ENCODE measurements at places on chromosomes 12 and 14.

DNA sequence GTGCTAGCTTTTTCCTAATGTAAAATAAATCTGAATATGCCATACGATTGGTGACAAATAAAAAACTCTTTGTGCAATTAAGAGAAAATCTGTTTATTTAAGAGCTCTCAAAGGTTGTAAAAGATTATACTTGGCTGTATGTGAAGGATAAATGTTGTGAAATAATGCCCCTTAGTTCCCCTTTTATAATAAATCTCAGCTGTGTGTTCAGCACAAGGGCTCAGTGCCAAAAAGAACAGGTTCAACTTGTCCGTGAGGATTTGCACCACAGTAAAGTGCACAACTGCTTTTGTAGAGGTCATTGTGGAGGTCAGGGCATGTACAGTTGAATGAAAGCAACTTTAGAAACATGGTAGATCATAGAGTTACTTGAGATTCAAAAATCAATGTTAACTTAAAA lies 118.6 kb downstream of the TRMT5 start:
- no peak for DNase-seq

DNA sequence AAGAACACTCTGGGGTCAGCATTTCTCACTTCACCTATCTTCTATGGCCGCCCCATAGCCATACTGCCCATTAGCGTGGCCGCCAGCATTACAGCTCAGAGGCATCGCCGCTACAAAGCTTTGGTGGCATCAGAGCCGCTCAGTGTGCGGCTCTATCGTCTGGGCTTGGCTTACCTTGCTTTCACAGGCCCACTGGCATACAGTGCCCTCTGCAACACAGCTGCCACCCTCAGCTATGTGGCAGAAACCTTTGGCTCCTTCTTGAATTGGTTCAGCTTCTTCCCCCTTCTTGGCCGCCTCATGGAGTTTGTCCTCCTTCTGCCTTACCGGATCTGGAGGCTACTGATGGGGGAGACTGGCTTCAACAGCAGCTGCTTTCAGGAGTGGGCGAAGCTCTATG lies 2.6 kb downstream of the DNAJC22 start:
- DNase-seq = no peak

DNA sequence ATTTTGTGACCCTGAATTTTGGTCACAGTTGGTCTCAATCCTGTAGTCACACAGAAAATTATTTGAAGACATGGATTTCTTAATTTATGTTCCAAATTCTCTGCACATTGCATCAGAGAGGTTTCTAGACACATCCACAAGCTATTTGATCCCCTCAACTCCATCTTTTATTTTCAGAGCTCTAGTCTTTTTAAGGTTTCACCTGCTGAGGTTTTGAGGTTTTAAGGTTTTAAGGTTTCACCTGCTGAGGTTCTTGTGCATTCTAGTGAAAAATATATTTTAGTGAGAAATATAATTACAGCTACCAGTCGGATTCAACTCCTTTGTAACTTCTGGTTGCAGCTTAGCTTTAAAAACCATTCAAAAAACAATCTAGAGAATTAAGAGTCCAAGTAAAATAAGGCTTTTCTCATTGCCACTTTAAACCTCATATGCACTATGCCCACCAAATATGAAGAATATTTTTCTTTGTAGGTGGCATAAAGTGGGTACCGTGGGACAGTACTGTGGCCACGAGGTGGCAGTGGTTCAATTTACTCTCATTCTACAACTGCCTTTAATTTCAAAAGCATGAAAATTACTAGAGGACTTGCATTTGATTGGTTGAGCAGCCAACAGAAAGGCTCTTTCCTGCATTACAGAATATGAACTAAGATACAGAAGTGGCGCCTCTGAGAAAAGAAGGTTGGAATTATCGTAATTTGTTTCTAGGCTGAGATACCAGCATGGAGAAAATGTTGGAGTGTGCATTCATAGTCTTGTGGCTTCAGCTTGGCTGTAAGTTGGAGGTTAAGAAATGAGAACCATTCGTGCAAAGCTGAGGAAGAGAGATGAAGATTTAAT lies 366.5 kb upstream of the OR4E1 start:
- no peak for DNase-seq

GRCh38 chr14:85243321-85243720 lies 286.6 kb upstream of the FLRT2 start:
- DNase-seq = no peak

DNA sequence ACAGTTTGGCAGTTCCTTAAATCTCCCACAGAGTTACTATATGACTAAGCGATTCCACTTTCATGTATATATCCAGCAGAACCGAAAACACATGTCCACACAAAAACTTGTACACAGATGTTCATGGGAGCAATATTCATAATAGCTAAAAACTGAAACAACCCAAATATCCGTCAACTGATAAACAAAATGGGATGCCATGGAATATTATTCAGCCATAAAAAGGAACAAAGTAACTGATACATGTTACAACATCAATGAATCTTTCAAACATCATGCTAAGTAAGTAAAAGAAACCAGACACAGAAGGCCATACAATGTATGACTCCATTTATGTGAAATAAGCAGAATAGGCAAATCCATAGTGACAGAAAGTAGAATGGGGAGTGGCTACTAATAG lies 80.2 kb upstream of the GPHB5 start:
- no peak for DNase-seq

DNA sequence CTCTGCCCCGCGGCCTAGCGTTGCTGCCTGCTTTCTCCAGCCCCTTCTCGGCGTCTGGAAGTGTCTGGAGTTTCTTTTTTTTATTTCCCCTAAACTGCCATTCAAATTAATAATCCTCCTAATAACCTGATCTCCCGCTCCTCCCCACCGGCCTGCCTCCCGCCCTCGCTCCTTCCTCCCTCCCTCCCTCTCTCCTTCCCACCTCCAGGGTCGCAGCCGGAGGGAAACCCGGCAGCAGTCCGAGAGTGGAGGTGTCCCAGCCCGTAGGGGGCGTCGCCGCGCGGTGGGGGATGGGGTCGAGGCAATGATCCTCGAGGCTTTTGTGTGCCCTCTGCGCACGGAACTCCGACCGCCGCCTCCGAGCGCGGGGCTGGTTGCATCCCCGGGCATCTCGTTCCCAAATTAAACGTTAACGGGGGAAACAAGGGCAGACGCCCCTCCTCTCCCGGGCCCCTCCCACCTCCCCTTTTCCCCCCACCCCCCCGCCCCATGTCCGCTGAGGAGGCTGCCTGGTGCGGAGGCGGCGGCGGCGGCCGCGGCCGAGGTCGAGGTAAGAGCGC lies 1.0 kb upstream of the SOCS2 start:
- DNase-seq = peak; percentile 4

GRCh38 chr12:97368462-97369163 lies 94.0 kb upstream of the RMST start:
- DNase-seq = no peak

- no peak for DNase-seq
Observed at GRCh38 chr12:119444462-119445044, 110.0 kb downstream of the CCDC60 start.

DNA sequence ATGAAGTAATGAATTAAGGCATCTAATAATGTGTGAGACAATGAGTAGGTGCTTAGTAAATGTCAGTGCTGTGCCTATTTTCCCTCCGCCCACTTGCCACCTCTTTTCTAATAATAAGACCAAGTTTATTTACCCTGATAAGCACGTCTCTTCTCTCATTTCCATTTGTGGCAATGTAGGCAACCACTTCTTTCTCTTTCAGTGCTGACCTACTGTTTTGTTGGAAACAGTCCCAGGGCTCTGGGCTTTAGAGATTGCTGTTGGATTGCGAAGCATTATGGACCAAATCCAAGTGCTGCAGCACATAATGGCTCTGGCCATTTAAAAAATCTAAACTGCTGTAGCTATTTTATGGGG lies 141.3 kb upstream of the PLEKHG7 start:
- no peak for DNase-seq

GRCh38 chr14:93527203-93527607 lies 96.5 kb downstream of the UNC79 start:
- no peak for DNase-seq

DNA sequence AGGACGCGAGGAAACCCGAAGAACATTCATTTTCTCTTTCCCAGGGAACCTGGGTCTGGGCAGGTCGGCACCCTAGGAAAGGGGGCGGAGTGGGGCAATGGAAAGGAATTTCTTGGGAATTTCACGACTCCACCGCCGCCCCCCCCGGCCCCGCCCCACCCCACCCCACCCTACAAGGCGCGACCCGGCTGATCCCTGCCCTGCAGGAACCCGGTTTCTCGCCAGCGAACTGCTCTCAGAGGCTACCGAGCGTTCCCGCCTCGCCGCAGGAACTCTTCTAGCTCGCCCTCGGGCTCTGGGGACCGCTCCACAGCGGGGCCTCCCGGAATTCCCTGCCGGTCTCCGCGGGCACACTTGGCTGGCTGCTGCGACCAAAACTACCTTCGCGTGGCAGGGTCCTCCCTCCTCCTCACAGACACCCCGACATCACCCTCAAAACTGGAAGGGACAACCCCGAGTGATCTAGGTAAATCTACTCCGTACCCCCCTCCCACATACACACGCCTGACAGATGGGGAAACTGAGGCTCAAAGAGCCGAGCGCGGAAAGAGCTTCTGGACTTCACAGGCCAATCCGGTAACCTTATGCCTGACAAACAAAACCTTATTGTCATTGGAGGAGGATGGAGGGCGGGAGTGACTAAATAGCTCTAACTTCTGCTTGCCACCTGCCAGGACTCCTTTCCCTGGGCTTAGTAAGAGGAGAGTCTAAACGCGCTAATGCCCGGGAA lies 785 bp upstream of the ACTN1 start:
- no peak for DNase-seq
